CD4-positive, alpha-beta memory T cell (primary cell): ENCODE measurements at places on chromosomes 2 and 18.
A peak's percentile ranks its signal among the peaks of the same experiment; 100 is the strongest.

- no peak for DNase-seq
These were observed 247.6 kb downstream of the RPRM start for GRCh38 chr2:153230977-153231376.

- no peak for DNase-seq
These were observed 37.0 kb upstream of the CTDP1 start for GRCh38 chr18:79642626-79643025.

GRCh38 chr2:191688934-191689695, 11.2 kb downstream of the NABP1 start:
- DNase-seq = no peak

GRCh38 chr2:234399451-234400246, 97.2 kb downstream of the ARL4C start:
- no peak for DNase-seq

GRCh38 chr2:102940684-102941083, 178.9 kb downstream of the TMEM182 start:
- no peak for DNase-seq

- no peak for DNase-seq
These were observed 3.0 kb upstream of the GFPT1 start for GRCh38 chr2:69390001-69390400.

GRCh38 chr2:88283886-88284592, 113.9 kb downstream of the THNSL2 start:
- no peak for DNase-seq

DNA sequence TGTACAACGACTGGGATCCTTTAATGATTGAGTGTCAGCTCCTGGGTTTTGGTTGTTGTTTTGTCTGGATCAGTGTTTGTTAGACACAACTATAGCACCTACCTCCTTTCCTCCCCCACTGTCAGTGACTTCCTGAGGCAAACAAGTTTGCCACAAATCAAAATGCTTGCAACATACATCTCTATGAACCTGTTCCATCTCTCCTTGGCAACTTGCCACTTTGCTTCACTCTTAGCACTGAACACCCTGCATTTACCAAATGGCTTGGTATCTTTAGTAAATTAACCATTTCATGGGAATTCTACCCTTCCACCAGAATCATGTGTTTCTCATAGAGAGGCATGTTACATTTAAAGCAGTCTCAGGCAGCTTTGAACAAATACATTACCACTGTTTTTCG, 301.1 kb upstream of the TANK start:
- no peak for DNase-seq

DNA sequence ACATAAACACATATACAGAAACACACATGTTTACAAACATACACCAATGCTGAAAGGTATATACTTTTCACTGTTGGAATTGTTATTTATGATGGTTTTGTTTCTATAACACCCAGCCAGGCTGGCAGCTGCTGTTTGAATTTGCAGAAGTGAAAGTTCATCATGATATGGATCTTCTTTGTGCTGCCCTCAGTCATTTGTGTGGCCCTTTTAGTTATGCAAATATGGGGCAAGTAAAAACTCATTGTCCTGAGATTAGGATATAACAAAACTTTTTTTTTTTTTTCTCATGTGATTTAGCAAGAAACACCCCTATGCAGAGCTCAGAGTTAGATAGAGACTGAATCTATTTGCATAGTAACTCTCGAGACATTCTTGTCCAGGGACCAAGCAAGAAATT, 714.1 kb downstream of the KCNJ3 start:
- DNase-seq = no peak

GRCh38 chr2:73746015-73746876, 9.1 kb upstream of the TPRKB start:
- DNase-seq = no peak

- no peak for DNase-seq
These were observed 447.8 kb upstream of the SPHKAP start for GRCh38 chr2:228629251-228629650.

- peak; percentile 38 for DNase-seq
These were observed 128.7 kb downstream of the LYPD6B start for GRCh38 chr2:149167001-149167780.

GRCh38 chr2:174654419-174654941, 56.9 kb upstream of the WIPF1 start:
- no peak for DNase-seq

GRCh38 chr2:178283341-178283918, 89.1 kb downstream of the OSBPL6 start:
- no peak for DNase-seq

DNA sequence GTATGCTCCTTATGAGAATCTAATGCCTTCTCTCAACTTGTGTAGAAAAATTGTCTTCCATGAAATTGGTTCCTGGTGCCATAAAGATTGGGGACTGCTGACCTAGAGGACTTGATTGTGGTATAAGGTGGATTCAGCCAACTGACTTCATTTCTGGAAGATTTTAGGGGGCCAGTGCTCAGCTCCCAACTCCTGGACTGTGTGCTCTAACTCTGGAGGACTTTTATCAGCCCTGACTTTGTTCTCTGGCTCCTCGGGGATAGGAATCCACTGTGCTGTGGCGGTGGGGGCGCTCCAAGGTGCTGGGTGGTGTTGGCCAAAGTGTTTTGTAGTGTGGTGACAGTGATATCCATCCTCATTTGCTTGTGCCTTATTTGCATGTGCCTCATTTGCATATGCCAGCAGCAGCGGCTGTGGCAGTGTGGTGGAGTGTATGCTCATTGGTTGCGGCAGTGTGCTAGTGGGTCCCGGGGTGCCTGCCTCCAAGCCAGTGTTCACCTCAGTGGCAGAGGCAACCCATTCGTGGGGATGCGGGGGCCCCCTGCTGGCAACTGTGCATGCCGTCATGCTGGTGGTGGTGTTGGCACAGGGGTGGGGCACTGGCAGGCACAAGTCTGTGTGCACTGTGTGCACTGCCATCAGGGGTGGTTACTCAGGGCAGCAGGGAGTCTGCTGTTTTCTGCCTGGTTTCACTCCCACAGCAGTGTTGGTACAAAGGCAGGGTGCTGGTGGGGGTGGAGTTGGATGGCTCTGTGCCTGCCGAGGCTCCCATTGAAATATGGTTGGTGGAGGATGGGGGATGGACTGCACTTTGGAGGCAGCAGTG, 19.6 kb downstream of the EHBP1 start:
- no peak for DNase-seq

DNA sequence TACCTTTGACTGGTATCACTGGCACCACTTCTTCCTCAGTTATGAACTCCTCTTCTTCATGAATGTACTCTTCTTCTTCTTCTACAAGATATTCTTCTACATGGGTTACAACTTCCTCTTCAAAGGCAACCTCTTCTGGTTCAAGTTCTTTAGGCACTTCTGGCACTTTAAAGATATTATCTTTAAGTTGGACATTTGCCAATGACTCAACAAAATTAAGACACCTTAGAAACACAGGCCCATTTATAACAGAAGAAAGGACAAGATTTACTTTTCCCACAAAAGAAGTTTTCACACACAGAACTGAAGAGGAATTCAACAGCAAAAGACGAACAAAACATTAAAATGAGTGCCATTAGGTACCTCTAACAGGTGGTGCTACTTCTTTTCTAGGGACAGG, 127.3 kb downstream of the TTN start:
- DNase-seq = no peak

GRCh38 chr18:79367989-79368388, 27.7 kb upstream of the NFATC1 start:
- DNase-seq = no peak

GRCh38 chr2:218962859-218963492, 3.5 kb downstream of the CDK5R2 start:
- peak; percentile 59 for DNase-seq

- DNase-seq = no peak
These were observed 128.2 kb downstream of the COL4A4 start for GRCh38 chr2:227035711-227036367.

DNA sequence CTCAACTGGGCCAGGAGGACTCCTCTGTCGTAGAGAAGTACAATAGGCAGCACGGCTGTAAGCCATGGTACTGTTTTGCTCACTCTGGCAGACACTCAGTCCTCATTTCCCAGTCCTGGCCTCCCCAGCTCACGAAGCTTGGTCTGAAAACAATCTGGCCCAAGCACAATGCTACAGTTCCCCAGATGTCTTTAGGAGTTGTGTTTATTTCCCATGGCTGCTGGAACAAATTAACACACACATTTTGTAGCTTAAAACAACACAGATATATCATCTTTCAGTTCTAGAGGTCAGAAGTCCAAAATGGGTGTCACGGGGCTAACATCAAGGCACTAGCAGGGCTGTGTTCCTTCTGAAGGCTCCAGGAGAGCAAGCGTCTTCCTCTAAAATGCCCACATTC, 13.0 kb downstream of the FABP1 start:
- DNase-seq = no peak

DNA sequence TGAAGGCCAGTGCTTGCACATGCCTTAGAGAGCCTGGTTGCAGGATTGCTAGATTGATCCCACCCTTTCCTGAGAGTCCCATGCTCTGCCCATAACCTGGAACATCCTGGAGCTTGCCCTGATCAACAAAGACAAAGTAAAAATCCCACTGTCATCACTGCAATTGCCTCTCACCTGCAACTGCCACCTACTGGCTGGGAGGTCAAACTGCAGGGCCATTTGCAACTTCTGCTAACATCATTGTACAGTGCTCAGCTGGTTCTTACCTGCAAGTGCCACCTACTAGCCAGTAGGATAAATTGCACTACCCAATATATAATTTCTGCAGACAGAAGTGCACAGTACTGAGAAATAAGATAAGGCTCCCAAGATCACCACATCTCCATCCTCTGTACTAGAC, 947.5 kb downstream of the CPS1 start:
- no peak for DNase-seq

- peak; percentile 41 for DNase-seq
These were observed 780 bp downstream of the HTRA2 start for GRCh38 chr2:74530239-74531187.

DNA sequence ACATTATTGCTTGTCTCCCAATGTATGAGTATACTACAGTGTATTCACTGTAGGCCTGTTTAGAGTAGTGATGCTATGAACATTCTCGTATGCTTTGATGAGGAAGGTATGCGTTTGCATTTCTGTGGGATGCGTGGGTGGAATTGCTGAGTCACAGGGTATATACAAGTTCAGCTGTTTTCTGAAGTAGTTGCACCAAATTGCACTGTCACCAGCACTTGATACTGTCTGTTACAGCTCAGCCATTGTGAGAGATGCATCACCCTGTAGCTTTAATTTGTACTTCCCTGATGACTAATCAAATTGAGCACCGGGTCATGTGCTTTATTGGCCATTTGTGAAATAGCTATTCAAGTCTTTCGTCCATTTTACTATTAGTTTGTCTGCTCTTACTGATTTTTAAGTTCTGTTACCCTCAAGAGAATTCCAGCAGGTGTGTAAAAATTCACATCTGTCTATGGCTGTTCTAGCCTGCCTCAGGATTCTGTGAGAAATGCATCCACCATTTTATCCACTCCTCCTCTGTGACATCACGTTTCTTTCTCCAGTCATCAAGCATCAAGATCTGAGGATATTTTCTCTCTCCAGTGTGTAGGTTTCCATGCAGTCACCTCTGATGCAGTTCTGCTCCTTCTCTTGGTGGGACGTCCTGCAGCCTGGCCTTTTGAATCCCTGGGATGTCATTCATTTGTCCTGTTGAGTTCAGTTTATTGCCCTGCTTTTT, 72.5 kb downstream of the DGKD start:
- no peak for DNase-seq

- no peak for DNase-seq
These were observed 26.5 kb downstream of the WDR35 start for GRCh38 chr2:19963386-19963785.

- DNase-seq = no peak
These were observed 492.3 kb downstream of the ZEB2 start for GRCh38 chr2:144027593-144027992.

DNA sequence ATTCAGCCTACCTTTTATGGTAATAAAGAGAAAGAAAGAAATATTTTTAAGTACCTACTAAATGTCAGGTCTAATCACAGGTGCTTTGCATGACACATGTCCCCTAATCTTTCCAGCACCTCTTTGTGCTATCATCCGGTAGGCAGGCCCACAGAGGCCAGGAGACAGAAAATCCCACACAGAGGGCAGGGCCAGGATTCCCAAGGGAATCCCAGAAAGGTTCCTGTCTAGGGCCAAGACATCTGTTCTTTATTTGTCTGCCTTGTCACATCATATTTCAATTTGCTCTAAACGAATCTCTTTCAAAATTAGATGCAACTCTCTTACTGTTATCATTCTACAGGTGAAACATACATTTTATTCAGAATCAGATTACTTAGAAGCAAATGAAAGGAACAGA, 676.1 kb upstream of the GYPC start:
- DNase-seq = no peak

DNA sequence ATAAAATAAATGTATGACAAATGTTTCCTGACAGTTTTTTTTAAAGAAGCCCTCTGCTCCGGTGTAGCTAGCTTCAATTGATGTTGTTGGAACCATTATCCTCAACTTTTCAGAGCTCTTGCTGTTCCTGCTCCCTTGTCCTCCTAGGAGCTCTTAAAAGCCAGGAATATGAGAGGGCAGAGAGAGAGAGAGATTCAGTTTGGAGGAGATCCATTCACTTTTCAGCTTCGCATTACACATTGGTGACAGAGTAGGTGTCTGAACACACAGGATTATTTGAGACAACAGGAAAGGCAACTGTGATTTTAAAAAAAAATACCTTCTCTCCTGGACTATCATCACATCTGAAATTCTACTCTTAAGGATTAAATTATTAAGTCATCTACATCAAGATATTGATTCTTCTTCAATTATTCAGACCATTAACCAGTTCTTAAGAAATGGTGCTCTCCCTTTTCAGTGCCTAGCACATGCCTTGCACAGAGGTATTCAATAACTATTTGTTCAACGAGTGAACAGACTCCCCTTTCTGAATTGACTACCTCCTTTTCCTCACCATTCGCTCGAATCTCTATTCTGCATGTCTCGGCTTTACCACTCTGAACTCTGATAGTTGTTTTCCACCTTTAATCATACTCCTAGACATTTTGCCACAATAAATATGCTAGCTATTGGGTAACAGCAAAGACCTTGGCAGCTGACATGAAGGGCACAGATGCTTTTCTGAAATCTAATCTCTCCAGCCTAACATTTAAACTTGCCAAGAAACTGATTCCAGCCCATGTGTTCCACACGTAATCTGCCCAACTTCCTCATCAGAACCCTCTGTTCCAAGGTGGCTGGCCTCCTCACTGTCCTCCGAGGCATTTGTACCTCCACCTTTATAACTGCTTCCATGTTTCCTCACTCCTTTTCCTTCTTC, 28.6 kb upstream of the SLC35F5 start:
- DNase-seq = no peak

DNA sequence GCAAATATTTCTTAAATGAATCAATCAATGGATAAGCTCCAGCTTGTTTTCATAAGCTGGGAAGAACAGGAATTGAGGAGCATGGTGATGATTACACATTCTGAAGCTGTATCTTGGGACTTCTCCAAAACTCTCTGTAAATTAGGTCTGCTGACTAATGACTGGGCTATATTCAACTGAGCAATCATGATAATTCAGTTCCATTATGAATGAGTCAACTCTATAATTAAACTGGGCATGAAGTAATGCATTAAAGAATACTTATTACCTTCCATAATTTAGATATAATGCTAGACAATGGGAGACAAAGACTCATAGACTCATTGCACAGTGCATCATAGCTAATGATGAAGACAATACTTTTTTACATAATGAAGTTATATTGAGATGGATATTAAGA, 207.4 kb downstream of the CBLN2 start:
- DNase-seq = no peak

- DNase-seq = no peak
These were observed 896.3 kb downstream of the TSN start for GRCh38 chr2:122651780-122652179.

GRCh38 chr2:69241093-69241492, 145.9 kb downstream of the GFPT1 start:
- no peak for DNase-seq

GRCh38 chr2:50126845-50127244, 905.1 kb downstream of the NRXN1 start:
- no peak for DNase-seq
